Eye (tissue), 1 donor: ENCODE measurements at places on chromosomes 5 and 9.

GRCh38 chr9:120544441-120544840, 35.5 kb downstream of the CDK5RAP2 start:
- DNase-seq, result no peak

- DNase-seq, result peak; percentile 57
These were observed 200.2 kb downstream of the PLK2 start for GRCh38 chr5:58259685-58260152.

DNA sequence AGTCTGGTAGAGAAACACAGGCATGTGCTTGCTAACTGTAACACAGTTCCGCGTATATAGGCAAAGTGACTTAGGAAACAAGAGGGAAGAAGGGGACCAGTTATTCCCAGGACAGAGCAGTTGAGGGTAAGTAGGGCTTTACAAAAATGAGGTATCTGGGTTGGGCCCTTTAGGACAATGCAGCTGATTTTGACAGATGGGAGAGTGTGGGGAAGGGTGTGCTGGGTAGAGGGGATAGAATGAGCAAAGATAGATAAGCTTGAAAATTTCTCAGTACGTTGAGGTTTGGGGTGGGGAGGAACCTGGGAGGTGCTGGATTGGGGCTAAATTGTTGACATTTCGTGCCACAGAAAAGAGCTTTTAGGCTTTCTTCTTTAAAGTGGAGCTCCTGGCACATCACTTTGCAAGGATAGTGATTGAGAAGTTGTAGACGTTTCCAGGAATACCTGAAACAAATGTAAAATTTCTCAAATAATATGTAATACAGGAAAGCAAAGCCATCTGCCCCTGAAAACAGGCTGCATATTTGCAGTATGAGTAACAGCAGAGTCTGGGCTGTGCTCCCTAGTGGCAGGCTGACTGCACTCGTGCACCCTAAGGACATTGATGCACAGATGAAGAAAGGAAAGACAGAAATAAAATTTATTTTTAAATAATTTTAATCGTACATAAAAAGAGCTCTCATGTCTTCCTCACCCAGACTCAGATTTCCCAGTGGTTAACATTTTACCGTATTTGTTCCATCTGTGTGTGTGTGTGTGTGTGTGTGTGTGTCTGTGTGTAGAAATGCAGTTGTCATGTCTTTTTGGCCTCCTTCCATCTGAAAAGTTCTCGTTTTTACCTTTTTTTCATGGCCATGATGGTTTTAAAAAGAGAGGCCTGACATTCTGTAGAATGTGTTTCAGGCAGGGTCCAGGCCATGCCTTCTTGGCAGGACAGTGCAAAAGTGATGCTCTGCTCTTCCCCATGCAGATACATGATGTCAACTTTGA, 144.9 kb upstream of the DMRT1 start:
- DNase-seq, result no peak

DNA sequence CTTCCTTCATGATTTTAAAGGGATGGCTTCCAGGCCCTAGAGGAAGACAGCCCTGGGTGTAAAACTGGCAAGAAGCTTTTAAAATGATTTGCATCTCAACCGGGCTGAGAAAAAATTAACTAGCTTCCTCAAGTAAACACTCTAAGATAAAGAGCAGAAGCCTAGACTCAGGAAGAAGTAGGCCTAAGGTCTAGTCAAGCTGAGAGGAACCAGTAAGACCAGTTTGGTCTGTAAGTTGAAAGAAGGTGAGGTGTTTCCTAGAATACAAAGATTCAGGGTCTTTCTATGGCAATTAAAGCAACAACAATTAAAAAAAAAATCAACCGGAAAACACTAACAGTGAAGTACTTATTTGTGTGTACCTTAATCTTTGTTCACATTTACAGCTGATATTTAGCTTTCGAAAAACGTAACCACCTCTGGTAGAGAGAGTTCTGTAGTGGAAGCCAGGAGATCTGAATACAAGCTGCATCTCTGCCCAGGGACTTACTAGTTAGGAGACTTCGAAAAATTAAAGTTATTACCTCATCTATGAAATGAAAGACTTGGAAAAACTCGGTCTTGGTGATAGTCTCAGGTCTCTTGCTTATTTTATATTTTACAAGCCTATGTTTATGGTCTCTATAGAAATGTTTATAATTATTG, 75.7 kb downstream of the TUSC1 start:
- DNase-seq, result no peak

- DNase-seq, result no peak
These were observed 4.7 kb downstream of the TNFSF8 start for GRCh38 chr9:114925672-114926071.

DNA sequence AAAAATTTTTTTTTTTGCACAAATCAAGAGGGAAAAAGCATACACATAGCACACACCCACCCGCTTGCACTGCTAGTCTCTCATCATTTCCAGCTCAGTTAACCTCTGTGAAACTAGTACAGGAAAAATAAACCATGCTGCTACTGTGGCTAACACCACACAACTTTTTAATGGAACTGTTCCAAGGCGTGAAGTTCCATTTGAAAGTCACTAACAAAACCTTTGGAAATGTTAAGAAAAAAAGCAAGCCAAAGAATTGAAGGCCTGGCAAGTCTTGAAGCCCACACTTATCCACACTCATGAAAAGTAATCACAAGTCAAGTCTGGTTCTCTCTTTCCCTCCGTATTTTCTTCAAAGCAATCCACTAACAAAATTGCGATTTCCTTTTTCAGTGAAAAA, 116.3 kb downstream of the FANCC start:
- DNase-seq, result no peak

DNA sequence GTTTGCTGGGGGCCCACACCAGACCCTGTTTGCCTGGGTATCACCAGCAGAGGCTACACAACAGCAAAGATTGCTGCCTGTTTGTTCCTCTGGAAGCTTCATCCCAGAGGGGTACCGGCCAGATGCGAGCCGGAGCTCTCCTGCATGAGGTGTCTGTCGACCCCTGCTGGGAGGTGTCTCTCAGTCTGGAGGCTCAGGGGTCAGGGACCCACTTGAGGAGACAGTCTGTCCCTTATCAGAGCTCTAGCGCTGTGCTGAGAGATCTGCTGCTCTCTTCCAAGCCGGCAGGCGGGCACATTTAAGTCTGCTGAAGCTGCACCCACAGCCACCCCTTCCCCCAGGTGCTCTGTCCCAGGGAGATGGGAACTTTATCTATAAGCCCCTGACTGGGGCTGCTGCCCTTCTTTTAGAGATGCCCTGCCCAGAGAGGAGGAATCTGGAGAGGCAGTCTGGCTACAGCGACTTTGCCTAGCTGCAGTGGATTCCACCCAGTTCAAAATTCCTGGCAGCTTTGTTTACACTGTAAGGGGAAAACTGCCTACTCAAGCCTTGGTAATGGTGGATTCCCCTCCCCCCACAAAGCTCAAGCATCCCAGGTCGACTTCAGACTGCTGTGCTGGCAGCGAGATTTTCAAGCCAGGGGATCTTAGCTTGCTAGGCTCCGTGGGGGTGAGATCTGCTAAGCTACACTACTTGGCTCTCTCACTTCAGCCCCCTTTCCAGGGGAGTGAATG, 206.0 kb upstream of the TLX3 start:
- DNase-seq, result no peak

DNA sequence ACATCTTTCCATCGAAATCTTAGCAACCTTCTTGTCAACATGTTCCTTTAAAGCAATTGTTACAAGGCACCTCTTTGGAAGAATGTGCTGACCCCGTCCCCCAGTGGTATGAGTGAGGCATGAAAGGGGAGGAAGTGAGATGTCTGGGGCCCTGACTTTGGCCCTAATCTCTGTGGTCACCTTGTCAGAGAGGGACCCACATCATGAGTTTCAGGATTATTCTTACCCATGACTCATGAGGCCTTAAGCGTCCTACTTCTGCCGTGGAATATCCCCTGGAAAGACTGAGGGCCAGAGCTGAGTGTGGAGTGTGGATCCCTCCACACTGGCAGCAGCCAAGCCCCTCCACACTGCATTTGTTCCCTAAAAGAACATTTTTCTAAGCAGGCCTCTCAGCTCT, 81.2 kb downstream of the FSTL4 start:
- no peak for DNase-seq

DNA sequence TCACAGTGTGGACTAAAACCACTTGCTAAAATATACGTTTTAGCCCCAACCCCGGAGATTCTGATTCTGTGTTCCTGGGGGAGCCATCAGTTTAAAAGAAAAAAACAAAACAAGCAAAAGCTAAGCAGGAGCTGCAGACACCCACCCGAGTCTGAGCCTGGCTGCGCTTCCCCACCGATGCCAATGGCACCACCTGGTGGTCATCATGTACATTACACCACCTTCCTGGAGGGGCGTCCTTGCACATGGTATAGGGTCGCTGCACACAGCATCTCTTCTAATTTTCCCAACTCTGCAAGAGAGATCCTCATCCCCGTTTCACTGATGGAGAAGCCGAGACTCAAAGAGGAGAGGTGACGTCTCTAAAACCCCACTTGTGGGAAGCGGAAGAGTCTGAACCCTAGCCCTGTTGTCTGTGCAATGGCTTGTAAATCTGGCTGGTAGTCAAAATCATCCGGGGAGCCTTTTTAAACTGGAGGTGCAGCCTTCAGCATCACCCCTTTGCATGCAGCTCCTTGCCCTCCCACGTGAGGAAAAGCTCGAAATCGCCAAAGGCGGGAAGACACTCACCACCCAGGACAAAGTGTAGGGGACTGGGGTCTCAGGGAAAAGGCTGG, 23.1 kb upstream of the CNOT6 start:
- peak; percentile 91 for DNase-seq

GRCh38 chr9:121634329-121635261, 16.8 kb upstream of the DAB2IP start:
- DNase-seq, result peak; percentile 75

DNA sequence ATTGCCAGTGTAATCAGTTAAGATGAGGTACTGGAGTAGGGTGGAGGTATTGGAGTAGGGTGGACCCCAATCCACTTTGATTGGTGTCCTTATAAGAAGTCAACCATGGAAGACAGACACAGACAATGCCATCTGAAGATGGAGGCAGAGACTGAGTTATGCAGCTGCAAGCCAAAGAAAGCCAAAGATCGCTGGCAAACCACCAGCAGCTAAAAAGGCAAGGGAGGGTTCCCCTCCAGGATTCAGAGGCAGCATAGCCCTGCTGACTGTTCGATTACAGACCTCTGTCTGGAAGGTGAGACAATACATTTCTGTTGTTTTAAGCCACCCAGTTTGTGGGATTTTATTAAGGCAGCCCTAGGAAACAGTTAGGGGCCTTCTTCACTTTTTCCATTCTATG, 30.5 kb upstream of the CKMT2 start:
- DNase-seq, result no peak
